ENCODE measurements at places on chromosomes 5 and 9. TPM values are rescaled to one million over a fixed set of nuclear protein-coding genes. Genes with fewer than 3 reads are reported as not detected.

DNA sequence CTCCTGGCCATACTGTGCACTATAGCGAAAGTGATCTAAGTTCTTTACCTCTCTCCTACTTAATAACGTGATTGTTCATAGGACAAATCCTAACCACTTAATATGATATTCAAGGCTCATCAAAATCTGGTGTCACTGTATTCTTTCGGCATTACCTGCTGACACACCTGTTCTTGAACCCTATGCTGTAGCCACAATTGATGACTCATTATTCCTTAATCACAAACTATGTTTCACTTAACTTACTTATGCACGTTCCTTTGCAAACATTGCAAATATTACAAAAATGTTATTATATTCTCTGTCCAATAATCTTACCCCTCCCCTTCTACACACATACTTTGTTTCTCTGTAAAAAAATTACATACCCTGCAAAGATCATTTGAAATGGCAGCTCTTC is 158.1 kb upstream of the ADRA1B start:
- no peaks in the 10 kb centered on the region for H3K36me3 ChIP-seq
- H3K4me1 ChIP-seq = no peaks in the 10 kb centered on the region
- H3K4me3 ChIP-seq = no peak overlapping the region

DNA sequence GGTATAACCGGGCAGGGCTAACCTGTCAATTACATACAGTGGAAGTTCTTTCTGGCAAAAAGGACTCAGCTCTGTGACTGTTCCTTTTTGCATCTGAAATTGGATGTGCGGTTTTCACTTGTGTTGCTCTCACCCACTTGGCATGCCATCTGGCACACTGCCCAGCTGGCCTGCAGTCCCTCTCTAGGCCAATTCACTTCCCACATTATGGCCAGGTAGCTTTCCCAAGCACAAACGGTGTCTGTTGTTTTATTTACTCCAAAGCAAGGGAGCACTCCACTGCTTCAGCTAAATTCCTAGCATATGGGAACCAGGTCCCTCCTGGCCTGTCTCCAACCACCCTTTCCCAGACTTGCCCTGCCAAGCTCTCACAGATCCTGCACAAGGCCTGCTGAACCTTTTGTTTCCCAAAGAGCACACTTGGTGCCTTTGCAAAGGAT is 132.5 kb downstream of the SEMA6A start:
- peaks cover 23% of the 10 kb centered on the region for H3K36me3 ChIP-seq
- DNase-seq = peak; percentile 48
- H3K27me3 ChIP-seq = peaks cover 13% of the 10 kb centered on the region
- no peak overlapping the region for H3K4me3 ChIP-seq
- H3K27ac ChIP-seq = peak overlapping the region; percentile 82
- peaks cover 77% of the 10 kb centered on the region for H3K4me1 ChIP-seq

BAAT gene
- total RNA-seq = 0.58 TPM

- no peaks in the 10 kb centered on the region for H3K36me3 ChIP-seq
- H3K27me3 ChIP-seq = no peaks in the 10 kb centered on the region
- no peak overlapping the region for H3K27ac ChIP-seq
- H3K4me1 ChIP-seq = no peaks in the 10 kb centered on the region
- no peak overlapping the region for H3K4me3 ChIP-seq
- no peak for DNase-seq
Measured at GRCh38 chr5:135373736-135374515, 25.1 kb downstream of the MACROH2A1 start.

GRCh38 chr9:81363916-81364480 is 325.3 kb downstream of the TLE1 start:
- DNase-seq = no peak
- no peaks in the 10 kb centered on the region for H3K36me3 ChIP-seq
- H3K27me3 ChIP-seq = no peaks in the 10 kb centered on the region
- H3K4me3 ChIP-seq = no peak overlapping the region

CNTNAP3B gene
- total RNA-seq = 1.9 TPM

GRCh38 chr5:82349652-82350051 is 71.5 kb upstream of the RPS23 start:
- no peaks in the 10 kb centered on the region for H3K27me3 ChIP-seq
- DNase-seq = peak; percentile 83
- no peak overlapping the region for H3K27ac ChIP-seq
- H3K36me3 ChIP-seq = no peaks in the 10 kb centered on the region
- no peaks in the 10 kb centered on the region for H3K4me1 ChIP-seq

DNA sequence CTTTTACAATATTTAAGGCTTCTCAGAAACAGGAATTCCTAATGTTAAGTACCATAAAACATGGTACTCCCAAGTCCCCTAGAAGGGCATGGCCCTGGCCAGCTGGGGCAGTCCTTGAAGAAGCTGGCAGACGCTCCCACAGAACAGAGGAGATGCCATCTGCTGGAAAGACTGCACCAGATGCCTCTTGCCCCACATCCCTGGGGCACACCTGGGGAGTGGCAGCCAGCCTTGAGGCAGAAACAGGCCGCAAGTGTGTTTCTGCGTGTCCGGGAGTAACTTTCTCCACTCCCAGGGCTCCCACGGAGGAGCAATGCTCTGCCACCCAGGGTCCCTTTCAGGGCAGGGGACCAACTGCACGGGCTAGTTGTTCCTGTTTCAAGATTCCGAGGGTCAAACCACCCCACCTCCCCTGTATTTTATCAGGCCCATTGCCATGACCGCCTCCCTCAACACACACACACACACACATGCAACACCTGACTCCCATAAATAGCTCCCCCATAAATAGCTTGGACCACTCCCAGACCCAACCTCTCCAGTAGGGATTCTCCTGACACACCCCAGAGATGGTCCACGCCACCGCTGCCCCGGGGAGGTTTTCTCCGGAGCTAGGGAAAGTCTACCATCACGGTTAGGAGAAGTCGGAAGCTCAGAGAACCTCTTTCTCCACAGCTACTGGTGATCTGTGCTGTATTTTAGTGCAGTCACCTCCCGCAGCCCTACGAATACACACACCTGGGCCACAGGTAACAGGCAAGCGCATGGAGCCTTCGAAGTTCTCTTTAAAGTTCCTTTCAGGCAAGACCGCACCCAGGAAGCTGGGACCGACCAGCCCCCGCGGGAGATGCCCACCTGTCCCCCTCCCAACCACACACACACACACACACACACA is 1.5 kb downstream of the SPOCK1 start:
- H3K27ac ChIP-seq = no peak overlapping the region
- H3K36me3 ChIP-seq = no peaks in the 10 kb centered on the region
- no peaks in the 10 kb centered on the region for H3K4me1 ChIP-seq
- DNase-seq = peak; percentile 40
- H3K27me3 ChIP-seq = peaks cover 29% of the 10 kb centered on the region

GRCh38 chr5:132475497-132475882 is 15.1 kb downstream of the IRF1 start:
- H3K36me3 ChIP-seq = no peaks in the 10 kb centered on the region
- DNase-seq = no peak
- H3K4me3 ChIP-seq = no peak overlapping the region

DNA sequence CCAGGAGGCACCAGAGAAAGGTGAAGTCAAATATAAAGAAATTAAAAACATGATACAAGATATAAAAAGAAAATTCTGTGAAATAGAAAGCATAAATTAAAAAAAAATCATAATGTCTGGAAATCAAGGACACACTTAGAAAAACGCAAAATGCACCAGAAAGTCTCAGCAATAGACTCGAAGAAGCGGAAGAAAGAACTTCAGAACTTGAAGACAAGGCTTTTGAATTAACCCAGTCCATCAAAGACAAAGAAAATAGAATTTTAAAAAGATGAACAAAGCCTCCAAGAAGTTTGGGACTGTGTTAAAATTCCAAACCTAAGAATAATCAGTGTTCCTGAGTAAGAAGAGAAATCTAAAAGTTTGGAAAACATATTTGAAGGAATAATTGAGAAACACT is 168.3 kb downstream of the PRR16 start:
- H3K4me1 ChIP-seq = peaks cover 6% of the 10 kb centered on the region
- H3K27me3 ChIP-seq = no peaks in the 10 kb centered on the region
- no peak for DNase-seq
- no peaks in the 10 kb centered on the region for H3K36me3 ChIP-seq
- no peak overlapping the region for H3K4me3 ChIP-seq
- H3K27ac ChIP-seq = no peak overlapping the region

MZB1 gene
- total RNA-seq = 1.6 TPM

GRCh38 chr5:136374638-136375037 is 9.3 kb upstream of the TRPC7 start:
- no peak for DNase-seq
- no peaks in the 10 kb centered on the region for H3K36me3 ChIP-seq
- H3K4me1 ChIP-seq = no peaks in the 10 kb centered on the region
- no peak overlapping the region for H3K27ac ChIP-seq
- no peak overlapping the region for H3K4me3 ChIP-seq
- H3K27me3 ChIP-seq = no peaks in the 10 kb centered on the region

GRCh38 chr9:3385871-3386270 is 139.9 kb downstream of the RFX3 start:
- no peaks in the 10 kb centered on the region for H3K27me3 ChIP-seq
- DNase-seq = no peak
- H3K4me3 ChIP-seq = no peak overlapping the region

DNA sequence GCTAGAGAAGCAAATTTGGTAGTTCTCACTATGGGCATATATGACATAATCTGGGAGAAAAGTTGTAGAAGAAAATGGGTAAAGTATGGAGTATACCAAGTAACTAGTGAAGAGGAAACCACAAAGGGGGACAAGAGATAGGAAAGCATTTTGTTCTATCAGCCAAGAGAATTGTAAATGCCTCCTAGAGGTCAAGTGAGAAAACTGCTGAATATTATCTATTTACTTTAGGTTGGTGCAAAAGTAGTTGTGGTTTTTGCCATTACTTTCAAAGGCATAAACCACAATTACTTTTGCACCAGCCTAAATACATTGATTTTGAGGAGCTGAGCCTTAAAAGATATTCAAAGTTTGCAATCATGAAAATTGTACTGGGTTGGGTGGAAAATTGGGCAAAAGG is 126.7 kb upstream of the GRHPR start:
- no peak overlapping the region for H3K27ac ChIP-seq
- H3K4me3 ChIP-seq = no peak overlapping the region
- H3K36me3 ChIP-seq = no peaks in the 10 kb centered on the region
- DNase-seq = peak; percentile 64
